K562 (cell line): ENCODE measurements at places on chromosomes 12 and 14. TPM values are rescaled to one million over a fixed set of nuclear protein-coding genes. Genes with fewer than 3 reads are reported as not detected.

Gene TDRD9
- total RNA-seq, result not detected in 2 replicates

Gene KRT74
- total RNA-seq, result not detected in 2 replicates

Gene GARIN6
- not detected in 2 replicates for total RNA-seq

- H3K27me3 ChIP-seq, result peaks cover 28% of the 10 kb centered on the region
- DNase-seq, result no peak
- H3K36me3 ChIP-seq, result no peaks in the 10 kb centered on the region
These were observed 127.2 kb downstream of the RIMBP2 start for GRCh38 chr12:130588696-130589539.

DNA sequence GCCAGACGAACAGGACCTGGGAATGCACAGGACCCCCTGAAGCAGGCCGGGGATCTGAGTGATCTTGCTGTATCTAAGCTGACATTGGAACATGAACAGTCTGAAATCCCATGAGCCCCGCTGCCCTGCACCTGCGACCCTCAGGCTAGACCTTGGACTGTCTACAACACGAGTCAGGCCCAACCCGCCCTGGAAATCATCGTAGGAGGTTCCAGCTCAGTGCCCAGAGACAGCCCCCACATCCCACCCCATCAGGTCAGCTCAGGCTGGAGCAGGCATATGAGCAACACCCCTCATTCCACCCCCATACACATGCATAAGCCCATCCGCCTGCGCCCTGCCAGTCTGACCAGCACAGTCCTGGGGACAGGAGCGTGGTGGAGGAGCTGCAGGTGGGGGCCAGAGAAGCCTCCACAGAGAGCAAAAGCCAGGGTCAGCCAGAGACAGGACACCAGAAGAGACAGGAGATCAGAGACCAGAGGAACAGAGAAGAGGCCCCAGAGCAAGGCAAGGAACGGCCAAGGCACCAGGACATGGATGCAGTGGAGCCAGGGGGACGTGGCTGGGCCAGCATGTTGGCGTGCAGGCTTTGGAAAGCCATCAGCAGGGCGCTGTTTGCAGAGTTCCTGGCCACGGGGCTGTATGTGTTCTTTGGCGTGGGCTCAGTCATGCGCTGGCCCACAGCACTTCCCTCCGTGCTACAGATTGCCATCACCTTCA is at the start of gene AQP6:
Gene AQP6, plus strand, starts transcription at position 307 of the 720 bp plus-strand sequence. Its CDS starts 227 bp downstream, at position 534.
- DNase-seq, result no peak
- H3K36me3 ChIP-seq, result no peaks in the 10 kb centered on the region
- H3K27me3 ChIP-seq, result peaks cover 65% of the 10 kb centered on the region
- no peak within 1 kb of the TSS for H3K27ac ChIP-seq
- H3K4me3 ChIP-seq, result no peak within 1 kb of the TSS

DNA sequence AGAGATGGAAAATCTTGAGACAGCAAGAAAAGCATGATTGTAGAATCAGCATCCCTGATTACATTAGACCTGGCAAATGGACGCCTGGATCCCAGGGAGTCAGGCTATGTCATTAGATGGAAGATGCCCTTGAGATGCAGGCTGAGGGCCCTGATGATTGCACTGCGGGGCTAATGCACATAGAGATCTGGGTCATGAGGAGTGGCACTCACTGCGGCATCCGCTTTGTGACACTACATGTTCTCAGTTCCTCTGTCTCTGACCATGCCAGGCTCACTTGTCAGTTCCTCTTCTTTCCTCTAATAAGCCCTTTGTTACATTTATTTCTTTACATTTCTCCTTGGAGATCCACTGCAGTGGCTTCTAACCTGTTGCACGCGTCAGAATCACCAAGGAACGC is 70.1 kb upstream of the GPATCH2L start:
- DNase-seq, result no peak
- no peaks in the 10 kb centered on the region for H3K4me1 ChIP-seq
- no peak overlapping the region for H3K27ac ChIP-seq
- H3K4me3 ChIP-seq, result no peak overlapping the region
- H3K27me3 ChIP-seq, result peaks cover 61% of the 10 kb centered on the region

Gene PTHLH
- 0.78 and 0.98 TPM in 2 replicates for total RNA-seq

GRCh38 chr14:68047906-68048305 is 228.3 kb downstream of the RAD51B start:
- no peak for DNase-seq
- H3K4me3 ChIP-seq, result no peak overlapping the region
- H3K4me1 ChIP-seq, result no peaks in the 10 kb centered on the region
- no peak overlapping the region for H3K27ac ChIP-seq
